Stimulated activated CD4-positive, alpha-beta T cell treated with anti-CD3 and anti-CD28 coated beads, Interleukin-4, amount 100 ng/mL, for 4 hours (primary cell): ENCODE measurements at places on chromosomes 7 and 10.

- DNase-seq: no peak
These were observed 187.8 kb downstream of the MAD1L1 start for GRCh38 chr7:2044883-2045471.

GRCh38 chr10:3424111-3424851 lies 251.7 kb upstream of the PITRM1 start:
- DNase-seq: no peak

GRCh38 chr10:49611166-49611815 lies 1.2 kb downstream of the SLC18A3 start:
- no peak for DNase-seq

DNA sequence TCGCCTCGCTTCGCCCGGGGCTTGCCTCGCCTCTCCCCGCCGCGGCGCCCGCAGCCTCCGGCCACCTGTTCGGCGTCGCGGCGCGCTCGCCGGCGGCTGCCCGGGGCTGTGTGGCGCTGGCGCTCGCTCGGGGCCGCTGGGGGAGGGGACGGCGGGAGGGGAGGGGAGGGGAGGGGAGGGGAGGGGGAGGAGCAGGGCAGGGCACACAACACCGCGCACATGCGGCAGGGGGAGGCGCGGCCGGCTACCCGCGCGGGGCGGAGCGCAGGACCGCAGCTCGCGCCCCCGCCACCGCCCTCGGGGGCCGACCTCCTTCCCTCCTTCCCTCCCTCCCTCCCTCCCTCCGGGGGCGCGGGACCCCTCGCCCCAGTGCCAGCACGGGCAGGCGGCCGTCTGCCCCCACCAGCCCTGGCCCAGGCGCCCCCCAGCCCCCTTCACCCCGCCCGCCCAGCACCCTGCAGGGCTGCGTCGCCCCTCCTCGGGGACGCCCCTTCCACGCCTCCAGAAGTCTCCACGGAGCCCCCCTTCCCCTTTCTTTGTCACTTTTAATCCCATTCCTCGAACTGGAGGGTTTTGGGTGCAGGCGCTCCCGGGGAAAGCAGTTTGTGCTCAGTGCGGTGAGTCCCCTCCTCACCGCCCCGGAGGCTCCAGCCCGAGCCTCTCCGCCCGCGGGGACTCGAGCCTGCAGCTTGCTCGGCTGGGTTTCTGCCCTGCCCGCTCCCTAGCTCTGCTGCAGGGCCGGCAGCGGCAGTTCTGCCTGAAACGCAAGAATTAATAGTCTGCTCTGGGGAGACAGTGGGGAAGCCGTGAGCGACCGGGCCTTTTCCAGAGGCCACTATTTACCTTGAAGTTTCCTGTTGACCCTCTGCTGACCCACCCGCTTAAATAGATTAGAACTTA lies at the start of gene PARD3:
PARD3 (minus strand) TSS at position 112 of the 900 bp plus-strand sequence. CDS start 301 bp downstream, outside the sequence.
- no peak for DNase-seq

DNA sequence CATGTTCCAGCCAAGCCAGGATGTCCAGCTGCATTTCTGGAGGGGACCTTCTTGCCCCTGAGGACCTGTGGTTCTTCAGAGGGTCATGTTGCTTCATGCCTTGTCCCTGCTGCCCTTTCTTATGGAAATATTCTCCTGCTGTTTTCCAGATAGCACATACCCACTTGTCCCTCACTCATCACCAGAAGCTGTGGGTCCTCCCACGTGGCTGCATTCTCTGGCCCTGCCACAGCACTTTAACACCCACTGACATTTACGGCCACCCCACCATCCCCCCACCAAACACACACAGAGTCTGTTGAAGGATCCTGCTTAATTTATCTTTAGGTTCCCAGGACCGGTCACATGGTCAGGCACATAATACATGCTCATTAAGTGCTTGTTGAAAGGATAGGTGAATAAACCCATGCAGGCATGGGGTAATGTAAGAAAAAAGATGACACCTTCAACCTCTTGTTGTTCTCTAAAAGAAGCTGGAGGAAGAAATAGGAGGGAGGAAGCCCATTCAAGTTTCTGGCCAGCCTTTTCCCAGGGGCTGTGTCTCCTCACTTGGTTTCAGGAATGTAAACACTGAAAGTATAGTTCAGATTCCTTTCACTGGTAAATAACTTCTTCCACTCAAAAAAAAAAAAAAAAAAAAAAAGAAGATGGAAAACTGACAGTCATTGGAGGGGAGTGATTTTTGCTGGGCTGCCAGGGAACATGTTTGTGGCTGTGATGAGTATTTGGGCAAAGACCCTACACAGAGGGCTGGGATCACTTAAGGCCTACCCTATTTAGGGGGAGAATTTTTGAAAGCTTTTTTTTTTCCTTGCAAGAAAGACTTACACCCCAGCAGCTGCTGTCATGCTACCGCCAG lies 19.8 kb upstream of the BMPER start:
- DNase-seq: no peak

GRCh38 chr10:56537984-56538383 lies 176.9 kb upstream of the ZWINT start:
- DNase-seq: no peak

DNA sequence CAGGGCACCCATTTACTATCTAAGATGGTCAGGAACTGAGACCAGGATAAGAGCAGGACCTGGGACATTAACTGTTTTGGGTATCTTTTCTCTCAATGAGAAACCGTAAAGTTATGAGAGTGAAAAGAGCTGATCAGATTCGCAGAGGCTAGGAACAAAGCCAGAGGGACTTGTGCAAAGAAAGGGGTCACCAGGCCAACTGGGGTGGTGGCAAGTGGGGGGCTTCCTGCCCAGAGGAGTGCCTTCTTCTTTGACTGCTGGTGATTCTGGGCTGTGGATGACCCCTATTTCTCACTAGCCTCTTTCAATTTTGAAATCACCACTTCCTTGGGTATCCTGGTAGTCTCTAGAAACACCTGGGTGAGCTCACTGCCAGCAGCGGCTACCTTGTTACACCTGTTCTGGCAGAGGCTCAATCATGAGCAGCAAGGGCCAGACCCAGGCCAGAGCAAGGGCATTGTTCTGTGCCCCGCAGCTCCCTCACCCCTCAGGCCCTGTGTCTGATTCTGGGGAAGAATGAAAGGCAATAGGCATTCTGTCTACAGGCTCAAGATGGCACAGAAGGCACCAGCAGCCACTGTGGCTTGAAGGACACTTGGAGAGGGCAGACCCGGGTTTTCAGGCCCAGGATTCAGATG lies 999 bp downstream of the SFTPD start:
- DNase-seq: no peak

DNA sequence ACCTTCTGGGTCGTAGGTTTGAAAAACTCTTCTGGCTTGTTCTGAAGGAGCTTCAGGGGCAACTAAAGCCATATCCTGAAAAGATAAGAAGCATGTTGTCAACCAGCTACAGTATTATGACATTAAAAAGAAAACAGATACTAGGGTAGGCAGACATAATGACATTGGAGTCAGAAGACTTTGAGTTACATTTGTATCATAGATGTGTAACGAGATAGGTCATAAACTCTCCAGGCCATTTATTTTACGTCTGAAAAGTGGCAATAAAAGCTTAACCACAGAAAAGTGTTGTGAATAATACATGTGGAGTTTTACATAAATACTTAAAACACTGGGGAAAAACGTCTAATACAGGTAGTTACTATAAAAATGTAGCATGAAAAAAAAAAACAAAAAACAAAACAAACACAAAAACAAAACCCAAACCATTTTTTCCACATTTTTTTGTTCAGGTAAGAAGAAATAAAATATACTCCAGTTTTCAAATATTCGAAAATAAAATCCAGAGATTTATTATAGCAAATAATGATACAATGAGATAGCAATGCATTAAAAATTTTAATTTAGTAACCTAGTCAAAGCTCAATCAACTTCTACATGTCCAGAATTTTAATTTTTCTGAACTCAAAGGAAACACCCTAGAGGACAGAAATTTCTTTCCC lies 64.1 kb downstream of the MINDY3 start:
- no peak for DNase-seq

DNA sequence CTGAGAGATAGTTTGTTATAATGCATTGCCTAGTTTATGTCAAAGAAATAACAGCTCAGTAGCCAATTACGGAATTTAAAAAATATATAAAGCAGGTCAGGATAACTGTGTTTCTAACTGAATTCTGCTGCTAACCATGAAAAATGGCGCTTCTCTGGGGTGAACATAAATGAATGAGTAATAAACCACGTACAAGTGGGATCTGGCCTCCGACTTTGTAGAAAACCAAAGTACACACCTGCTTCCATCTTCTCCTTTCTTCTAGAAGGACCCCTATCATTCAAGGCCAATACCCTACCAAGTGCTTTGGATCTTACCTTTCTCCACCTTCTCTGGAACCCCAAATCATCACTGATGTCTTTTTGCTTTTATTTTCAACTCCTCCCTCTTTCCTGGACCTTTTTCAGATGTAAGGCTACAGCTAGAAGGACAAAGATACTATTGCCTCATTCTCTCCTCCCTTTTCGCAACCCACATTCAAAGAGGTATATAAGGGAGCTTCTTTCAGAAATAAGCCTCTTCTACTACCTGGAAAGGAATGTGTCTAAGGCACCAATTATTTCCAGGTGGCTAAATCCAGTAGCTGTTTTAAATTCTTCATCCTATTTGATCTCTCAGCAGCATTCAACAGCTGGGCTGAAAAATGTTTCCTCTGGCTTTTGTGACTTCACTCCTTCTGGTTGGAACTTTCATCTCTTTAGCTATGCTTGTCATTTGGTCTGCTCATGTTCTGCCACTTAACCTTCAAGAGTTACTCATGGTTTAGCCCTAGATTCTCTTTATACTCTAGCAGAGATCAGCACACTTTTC lies 37.7 kb downstream of the NAMPT start:
- DNase-seq: no peak

DNA sequence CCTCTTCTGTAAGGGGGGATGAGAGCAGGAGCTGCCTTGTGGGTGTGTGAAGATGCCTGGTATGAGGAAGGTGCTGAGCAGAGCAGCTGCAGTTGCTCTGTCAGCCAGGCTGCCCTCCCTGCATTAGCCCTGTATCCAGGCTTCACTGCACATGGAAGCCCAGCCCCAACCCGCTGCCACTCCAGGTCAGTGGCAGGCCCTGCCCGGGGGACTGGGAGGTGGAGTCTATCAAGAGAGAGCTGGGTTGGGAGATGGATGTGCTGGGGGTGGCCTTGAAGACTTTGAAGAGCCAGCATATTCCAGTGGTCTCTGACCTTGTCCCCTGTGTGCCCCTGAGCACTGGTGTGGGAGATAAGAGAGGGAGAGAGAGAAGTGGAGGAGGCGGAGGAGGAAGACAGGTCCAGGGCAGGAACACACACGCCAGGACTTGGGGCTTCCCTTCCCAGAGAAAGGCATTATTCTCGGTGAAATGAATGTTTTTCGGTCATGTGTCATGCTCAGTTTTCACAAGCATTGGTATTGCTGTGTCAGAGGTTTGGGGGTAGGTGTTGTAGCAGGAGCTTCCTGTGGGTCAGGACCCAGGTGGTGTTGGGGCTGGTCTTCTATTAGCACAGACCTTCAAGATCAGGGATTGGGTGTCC lies 2.6 kb downstream of the PPIF start:
- no peak for DNase-seq

DNA sequence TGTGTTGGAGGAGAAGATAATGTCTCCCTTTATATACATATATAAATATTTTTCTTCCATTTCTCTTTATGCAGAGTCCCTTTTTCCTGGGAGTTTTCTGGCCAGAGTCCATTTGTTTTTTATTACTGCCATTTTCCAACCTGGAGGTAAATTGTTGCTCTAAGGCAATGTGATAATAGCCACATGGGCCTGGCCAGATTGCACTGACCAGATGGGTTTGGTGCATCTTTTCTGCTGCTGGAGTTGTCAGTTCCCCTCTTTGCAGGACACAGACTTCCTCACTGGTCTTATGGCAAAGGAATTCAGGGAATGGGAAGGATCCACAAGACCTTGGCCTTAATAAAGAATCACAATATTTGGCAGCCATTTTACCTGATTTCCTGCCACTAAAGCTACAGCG lies 254.9 kb downstream of the SORCS3 start:
- DNase-seq: no peak

- no peak for DNase-seq
These were observed 164.7 kb downstream of the GNAT3 start for GRCh38 chr7:80347173-80347572.

DNA sequence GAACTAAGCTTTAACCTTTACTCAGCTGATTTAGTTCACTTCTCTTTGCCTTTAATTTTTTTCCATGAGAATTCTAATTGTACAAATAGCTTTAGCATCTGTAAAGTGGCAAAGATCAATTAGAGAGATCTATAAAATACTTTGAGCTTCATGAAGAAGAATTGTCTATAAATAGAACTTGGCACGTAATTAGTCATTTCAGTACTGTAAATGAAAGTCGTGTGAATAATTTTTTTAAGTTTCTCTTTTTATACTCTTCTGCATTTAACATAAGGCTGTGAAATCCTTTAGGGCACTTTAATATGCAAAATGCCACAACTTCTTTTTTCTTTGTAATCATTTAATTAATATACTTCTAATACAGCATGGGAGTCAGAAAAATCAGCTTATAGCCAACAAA lies 177.8 kb downstream of the CSTF2T start:
- no peak for DNase-seq

DNA sequence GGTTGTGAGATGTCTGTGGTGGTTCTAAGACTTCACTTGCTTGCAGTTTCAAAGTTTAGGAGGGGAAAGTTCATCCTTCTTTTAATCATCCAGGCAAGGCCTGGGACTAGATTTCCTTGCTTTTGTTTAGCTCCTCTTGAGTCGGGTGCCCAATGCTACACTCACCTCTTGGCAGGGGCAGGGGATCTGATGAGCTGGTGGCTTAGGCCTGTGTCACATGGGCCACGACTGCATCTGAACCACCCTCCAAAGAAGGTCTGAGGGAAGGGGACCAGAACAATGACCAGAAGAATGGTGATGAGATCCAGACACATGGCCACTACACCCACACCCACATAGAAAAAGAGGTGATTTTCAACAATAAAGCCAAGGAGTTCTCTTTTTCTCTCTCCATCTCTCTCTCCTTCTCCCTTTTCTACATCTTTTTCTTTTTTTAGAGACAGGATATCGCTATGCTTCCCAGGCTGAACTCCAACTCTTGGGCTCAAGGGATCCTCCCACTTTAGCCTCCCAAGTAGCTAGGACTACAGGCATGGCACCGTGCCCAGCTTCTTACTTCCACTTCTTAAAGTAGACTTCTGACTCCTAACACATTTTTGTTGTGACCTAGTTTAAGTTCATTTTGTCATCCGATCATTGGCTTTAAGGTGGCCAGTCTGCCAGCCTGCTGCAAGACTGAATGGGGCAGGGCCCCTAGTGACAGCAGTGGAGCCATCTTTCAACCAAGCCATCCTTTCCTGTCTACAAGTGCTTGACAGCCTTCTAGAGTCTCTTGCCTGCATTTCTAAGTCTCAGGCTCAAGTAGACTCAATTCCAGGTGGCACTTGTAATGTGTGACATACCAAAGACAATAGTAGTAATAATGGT lies 350.9 kb downstream of the RNLS start:
- no peak for DNase-seq

GRCh38 chr7:135273581-135273980 lies 39.9 kb downstream of the STRA8 start:
- no peak for DNase-seq

- no peak for DNase-seq
These were observed 1.0 kb downstream of the CHST15 start for GRCh38 chr10:124092250-124092859.

DNA sequence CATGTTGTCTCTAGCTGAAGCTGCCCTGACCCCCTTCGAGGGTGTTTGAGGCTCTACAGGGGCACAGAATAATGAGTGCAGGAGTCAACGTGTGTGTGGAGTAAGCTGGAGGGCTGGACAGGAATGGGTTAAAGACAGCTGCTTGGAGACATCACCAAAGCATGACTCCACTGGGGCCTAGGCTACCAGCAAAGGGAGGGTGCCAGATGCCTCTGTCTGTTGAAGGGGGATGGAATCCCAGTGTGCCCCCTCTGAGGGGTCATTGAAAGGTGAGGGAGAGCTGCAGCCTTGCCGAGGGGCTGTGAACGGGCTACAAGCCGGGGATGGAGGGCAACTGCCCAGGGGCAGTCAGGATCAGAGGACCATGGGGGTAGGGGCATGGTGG lies 51.7 kb upstream of the PODXL start:
- no peak for DNase-seq
